ENCODE measurements at places on chromosomes 2 and 18.

DNA sequence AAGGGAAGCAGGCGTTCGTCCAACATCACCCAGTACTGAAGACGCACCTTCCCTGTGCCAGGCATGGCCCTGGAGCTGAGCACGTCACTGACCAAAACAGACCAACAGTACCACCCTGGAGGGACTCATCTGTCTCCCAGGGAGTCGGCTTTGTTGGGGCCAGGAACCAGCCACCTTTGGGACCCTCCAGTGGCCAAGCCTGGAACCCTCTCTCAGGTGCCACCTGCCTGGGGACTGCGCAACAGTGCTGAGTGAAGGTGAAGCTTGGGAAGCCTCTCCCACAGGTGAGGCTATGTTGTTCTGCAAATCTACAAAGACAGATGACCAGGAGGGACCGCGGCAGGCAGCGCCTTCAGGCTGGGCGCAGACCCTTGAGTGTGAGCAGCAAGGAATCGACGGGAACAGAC lies 91.4 kb upstream of the OTOS start:
- no peak for DNase-seq

DNA sequence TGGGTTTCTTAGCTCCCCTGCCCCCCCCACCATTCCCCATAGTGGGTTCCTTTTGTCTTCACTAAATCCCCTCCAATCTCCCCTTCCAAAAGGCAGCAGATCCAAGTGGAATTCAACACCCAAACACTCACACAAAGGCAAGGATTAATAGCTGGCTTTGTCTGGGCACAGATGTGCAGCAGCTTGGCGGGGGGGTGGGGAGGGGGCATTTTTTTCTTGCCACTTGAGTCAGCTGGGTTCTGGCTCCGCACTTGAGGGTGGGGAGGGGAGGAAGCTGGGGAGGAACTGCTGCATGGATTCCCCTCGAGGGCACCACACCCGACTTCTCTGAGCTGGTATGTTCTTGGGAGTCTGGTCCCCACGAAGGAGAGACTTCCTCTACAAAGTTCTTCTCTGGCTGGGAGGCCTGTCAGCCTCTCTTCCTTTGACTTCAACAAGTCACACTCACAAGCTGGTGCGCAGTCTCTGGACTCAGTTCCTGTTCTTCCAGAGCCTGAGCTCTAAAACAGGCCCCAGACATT lies 36.0 kb downstream of the SERTAD2 start:
- DNase-seq: no peak

- DNase-seq: no peak
Measured at GRCh38 chr18:13482618-13482945, 243.8 kb downstream of the FAM210A start.

DNA sequence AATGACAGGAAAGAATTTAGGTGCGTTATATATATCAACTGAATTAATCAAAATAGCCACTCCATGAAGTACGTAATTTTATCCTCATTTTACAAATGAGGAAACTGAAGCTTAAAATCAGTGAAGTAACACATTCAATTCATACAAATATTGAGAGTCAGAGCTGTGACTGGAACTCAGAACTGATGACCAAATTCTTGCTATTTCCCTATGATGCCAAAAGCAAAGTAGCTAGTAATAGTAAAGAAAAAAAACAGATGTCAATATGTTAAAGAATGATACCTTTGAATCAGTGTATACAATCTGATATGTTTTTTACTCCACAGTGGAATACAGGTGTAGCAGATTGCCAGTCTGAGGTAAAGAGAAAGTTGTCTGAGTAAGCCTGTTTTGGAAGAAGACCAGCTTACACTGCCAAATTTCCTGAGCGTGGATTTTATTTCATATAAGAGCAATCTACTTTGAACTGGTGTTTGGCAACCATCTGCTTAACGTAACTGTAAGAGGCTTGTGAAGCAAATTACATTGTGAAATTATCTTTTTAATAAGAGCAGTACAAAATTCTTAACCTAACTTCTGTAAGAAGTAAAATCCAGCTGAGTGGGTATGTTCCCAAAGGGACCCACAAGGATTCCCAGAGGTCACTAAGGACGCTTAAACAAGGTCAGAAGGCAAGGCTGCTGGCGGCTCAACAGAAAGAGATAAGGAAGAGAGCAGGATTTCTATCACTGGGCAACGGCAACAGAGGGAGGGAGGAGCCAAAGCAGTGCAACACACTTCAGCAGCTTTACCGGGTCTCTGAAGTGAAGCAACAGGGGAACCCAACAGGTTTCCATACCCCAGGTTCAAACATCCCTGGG lies 85.6 kb downstream of the IKZF2 start:
- DNase-seq: no peak

DNA sequence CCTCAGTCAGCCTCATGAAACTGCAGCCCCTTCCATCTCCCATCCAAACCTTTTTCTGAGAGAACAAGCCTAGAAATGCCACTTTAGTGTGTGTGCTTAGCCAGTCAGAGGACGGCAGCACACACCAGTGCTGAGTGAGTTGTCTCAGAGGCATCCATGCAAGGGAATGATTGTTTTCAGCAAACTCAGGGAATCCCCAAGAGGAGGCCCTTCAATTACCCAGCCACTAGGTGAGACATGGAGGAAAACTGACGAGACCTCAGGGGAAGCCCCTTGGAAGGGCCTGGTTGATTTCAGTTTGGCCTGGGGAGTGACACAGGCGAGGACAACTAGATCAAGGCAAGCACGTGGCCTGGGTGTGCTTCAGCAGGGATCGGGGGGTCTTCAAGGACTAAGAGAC lies 49.7 kb downstream of the APOB start:
- no peak for DNase-seq

GRCh38 chr18:21727702-21728101 lies 12.9 kb upstream of the MIB1 start:
- DNase-seq: no peak

DNA sequence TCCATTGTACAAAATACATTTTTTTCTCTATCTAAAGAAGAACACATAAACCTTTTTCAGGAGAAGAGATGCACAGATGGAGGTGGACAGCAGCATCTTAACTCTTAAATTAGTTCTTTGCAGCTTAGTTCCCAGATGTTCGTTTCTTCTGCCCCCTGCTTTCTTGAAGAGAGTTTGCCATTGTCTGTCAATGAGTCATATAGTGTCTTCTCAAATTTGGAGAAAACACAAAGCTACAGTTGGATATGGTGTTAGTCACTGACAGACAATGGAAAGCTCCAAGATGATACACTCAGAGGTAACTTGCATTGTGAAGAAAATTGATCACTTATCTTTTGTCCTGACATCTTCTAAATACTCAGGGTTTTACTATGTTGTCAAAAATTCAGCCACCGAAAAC lies 48.8 kb upstream of the TMEFF2 start:
- DNase-seq: no peak

- peak; percentile 95 for DNase-seq
Measured at GRCh38 chr2:133887676-133888040, 319.4 kb upstream of the NCKAP5 start.

DNA sequence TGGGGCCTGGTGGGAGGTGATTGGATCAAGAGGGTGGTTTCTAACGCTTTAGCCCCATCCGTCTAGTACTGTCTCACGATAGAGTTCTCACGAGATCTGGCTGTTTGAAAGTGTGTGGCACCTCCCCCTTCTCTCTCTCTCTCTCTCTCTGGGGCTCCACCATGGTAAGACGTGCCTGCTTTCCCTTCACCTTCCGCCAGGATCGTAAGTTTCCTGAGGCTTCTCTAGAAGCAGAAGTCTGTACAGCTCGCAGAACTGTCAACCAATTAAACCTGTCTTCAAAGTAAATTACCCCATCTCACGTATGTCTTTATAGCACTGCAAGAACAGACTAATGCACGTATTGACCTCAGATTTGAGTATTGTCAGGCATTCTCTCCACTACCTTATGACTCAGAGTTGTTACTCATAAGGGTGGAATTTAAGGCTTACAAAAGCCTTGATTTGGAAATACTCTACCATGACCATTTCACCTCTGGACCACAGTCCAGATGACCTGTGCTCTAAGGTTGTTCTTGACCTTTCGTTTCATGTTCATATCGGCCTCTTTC lies 99.5 kb upstream of the AGAP1 start:
- peak; percentile 87 for DNase-seq

DNA sequence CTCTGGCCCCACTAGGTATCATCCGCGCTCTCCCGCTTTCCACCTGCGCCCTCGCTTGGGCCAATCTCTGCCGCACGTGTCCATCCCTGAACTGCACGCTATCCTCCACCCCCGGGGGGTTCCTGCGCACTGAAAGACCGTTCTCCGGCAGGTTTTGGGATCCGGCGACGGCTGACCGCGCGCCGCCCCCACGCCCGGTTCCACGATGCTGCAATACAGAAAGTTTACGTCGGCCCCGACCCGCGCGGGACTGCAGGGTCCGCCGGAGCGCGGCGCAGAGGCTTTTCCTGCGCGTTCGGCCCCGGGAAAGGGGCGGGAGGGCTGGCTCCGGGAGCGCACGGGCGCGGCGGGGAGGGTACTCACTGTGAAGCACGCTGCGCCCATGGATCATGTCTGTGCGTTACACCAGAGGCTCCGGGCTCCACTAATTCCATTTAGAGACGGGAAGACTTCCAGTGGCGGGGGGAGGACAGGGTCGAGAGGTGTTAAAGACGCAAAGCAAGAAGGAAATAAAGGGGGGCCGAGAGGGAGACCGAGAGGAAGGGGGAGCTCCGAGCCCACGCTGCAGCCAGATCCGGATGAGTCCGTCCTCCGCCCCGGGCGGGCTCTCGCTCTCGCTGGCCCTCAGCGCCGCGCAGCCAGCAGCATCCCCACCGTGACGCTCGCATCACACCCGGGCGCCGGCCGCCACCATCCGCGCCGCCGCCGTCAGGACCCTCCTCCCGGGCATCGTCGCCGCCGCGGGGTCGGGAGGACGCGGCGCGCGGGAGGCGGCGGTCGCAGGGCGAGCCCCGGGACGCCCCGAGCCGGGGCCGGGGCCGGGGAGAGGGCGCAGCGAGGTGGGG lies 664 bp downstream of the NETO1 start:
- DNase-seq: no peak

DNA sequence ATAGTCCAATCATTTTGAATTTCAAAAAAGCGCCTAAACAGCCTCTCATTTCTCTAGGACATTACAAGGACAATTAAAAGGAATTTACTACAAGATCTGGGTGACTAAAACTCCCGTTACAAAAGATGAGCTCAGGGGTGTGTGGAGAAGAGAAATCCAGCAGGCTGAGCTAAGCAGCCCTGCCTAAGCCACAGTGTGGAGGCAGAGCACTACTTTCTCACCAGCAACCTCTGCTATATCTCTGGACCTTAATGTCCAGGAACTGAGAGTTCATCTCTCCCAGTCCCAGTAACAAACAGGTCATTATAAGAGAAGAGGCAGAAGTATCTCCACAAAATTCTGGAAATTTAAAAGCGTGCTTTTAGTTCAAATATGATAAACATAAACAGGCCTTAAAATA lies 18.9 kb upstream of the ANKRD62 start:
- no peak for DNase-seq

- peak; percentile 60 for DNase-seq
Measured at GRCh38 chr2:16105669-16106281, 165.4 kb downstream of the MYCN start.

DNA sequence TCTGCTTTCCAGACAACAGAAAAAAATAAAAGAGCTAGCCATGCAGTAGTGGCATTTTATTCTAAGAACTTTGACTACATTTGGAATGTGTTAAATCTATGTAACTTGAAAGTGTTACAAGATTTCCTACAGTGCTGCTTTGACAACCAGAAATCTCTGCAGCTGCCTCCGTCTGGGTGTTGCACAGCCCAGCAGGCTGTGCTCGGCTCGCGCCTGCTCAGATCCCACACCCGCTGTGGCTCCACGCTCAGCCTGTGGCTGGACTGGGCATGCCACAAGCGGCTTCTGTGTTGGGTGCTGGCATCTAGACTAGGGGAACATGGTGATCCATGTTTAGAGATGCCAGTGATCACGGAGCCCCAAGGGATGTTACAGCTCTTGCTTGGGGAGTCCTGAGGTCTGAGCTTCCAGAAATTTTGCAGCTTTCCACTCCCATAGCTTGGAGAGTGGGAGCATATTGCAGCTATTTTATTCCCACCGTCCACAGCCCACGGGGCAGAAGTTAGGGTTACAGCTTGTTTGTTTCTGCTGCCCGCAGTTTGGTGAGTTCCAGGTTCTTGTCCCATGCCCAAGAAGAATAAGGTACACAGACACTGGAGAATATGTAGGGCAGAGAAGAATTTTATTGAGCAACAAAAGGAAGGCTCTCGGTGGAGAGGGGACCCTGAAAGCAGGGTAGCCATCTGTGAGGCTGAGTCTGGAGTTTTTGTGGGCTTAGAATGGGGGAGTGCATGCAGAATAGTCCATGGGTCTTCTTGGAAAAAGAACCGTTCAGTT lies 44.1 kb downstream of the FAM171B start:
- no peak for DNase-seq

Measured in trophoblast cell (in vitro differentiated cells and primary cell).